ENCODE measurements at places on chromosomes 7 and 10.

- DNase-seq: no peak
Measured at GRCh38 chr7:118324790-118325449, 100.4 kb downstream of the ANKRD7 start.

DNA sequence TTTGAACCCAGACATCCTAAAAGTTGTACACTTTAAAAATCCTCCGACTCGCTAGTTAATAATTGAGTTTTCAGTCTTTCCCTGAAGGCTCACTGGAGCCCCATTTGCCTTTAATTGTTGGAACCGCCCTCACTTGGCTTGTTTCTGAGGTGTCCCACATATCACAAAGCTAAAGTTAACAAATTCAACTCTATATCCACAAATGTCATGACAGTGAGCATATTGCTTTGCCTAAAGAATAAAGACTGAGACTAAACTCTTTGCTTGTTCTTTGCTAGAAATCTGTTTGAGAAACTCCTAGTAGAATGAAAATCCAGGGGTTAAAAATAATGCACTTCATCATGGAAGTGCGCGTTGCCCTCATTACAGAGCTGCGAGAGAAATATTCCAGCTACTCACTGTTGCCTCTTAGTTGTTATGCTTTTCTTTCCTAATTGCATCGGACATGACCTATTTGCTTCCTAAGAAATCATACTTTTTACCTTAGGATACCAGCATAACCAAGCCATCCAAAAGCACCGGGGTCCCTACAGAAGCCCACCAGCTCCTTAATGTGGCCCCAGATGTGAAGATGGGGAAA is 752 bp downstream of the THSD7A start:
- no peak for DNase-seq

GRCh38 chr7:134933460-134934068 is 52.7 kb upstream of the AGBL3 start:
- DNase-seq: no peak

GRCh38 chr10:87882555-87883294 is 19.3 kb downstream of the PTEN start:
- no peak for DNase-seq

- DNase-seq: no peak
Measured at GRCh38 chr7:84181628-84182027, 13.0 kb downstream of the SEMA3A start.

GRCh38 chr10:70774810-70775678 is 10.1 kb downstream of the TBATA start:
- no peak for DNase-seq

GRCh38 chr7:36032361-36032818 is 120.7 kb upstream of the EEPD1 start:
- no peak for DNase-seq

- DNase-seq: no peak
Measured at GRCh38 chr7:111238886-111239285, 148.0 kb downstream of the LRRN3 start.

DNA sequence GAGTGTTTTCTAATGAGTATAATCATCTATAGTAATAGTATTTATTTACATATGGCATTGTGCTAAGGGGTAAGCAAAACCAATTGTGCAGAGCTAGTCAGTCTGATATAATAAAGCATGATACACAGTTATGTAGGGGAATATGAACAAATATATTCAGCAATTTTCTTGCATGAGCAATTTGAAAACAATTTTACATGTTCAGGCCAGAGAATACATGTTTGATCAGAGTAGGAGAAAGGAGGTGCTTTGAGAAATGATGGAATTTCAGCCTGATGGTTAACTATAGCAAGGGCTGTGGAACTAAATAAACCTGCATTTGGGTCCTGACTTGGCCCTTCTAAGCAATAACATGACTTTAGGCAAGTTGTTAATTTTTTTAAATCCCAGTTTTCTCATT is 214.5 kb downstream of the TWIST1 start:
- DNase-seq: no peak

DNA sequence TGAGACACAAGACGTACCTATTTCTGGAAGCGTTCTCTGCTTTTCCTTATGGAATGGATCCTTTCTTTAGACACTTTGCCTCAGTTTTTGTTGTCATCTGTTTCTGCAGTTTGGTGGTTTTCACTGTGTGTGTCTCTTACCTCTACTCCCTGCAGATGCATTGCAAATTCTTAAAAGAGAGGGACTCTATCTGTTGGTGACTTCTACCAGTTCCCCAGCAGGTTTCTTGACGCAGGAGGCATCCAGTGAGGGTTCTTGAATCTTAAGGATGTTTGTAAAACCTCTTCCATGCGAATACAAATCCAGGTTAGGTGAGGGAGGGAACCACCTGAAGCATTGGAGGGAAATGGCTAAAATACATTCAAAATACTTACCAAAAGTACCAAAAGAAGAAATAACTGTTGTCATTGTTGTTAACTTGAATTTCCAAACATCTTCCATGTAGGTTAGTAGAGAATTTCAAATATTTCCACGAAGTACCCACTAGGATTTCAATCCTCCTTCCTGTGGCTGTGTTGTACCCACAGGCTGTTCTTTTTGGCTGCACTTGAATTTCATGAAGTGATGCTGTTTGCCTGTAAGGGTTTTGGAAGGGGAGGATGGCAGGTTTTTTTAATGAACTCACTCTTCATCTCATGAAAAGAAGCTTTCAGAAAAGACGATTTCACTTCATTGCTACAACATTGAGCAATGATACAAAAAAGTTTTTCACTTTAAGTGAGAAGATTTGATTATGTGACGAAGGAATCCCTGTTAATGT is 32.2 kb downstream of the PLXDC2 start:
- no peak for DNase-seq

DNA sequence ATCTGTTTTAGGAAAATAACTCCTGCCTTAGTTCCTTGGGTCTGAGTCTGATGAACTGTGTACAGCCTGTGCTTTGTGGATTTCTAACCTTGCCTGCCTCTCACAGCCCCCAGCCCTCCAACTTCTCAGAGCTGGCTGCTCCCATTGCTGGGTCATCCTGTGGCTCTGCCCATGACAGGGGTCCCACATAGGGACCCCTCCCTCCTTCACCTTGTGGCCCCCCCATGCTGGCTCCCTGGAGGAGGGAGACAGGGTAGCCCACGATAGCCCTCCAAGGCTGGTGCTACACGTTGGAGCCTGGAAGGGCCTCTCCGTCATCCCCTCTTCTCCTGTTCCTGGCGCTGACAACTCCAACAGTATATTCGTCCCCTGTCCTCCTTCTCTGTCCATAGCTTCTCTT is 2.8 kb upstream of the DENND2A start:
- no peak for DNase-seq

DNA sequence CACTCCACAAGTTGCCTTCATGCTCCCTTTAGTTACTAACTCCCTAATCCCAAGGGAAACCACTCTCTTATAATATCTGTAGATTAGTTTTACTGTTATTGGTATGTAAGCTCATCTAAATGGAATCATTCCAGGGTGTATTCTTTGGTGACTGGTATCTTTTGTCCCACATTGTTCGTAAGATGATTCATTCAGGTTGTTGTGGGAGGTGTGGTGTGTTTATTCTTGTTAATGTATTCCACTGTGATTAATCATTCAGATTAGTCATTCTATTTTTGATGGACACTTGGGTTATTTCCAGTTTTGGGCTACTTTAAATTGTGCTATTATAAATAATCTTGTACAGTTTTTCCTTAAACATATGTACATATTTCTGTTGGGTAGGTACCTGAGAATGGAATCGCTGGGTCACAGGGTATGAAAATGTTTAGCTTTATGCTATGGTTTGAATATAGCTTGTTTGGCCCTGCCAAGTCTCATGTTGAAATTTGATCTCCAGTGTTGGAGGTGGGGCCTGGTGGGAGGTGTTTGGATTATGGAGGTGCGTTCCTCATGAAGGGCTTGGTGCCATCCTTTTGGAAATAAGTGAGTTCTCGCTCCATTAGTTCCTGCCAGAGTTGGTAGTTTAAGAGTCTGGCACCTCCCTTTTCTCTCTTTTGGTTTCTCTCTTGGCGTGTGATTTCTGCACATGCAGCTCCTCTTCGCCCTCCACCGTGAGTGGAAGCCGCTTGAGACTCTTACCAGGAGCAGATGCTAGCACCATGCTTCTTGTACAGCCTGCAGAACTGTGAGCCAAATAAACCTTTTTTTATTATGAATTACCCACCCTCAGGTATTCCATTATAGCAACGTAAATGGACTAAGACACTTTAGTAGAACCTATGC is 13.8 kb downstream of the BTRC start:
- DNase-seq: no peak

DNA sequence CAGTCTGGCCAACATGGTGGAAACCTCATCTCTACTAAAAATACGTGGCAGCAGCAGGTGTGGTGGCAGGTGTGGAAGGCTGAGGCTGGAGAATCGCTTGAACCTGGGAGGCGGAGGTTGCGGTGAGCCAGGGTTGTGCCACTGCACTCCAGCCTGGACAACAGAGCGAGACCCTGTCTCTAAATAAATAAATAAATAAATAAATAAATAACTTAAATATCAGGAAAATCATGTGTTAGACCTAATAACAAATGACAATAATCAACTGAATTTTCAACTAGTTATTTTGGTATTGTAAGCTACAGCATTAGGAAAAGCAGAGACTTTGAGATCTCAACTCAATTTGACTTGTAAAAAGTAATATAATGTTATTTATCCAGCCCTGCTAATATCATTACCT is 9.2 kb downstream of the HERPUD2 start:
- no peak for DNase-seq

- DNase-seq: no peak
Measured at GRCh38 chr10:31939797-31940708, 11.4 kb upstream of the ARHGAP12 start.

DNA sequence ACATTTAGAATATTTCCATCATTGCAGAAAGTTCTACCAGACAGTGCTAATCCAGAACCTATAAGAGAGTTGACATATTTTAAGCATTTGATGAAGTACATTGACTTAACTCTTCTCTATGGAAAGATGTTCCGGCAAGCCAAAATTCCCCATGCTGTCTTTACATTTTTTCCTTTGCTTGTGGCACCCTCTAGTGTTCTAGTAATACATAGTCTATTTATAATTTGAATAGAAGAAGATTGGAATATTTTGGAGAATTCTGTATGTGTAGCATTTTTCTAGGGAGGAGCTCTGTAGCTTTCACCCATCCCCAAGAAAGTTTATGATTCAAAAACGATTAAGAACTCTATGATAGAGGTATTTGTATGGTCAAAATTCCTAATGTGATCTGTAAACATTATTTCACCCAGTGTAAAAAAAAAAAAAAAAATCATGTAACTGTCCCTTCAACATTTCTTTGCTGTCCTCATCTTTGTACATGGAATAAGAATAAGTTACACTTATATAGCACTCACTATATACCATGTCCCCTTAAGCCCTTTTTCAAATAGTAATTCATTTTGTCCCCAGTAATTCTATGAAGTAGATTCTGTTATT is 33.2 kb downstream of the NRF1 start:
- no peak for DNase-seq

DNA sequence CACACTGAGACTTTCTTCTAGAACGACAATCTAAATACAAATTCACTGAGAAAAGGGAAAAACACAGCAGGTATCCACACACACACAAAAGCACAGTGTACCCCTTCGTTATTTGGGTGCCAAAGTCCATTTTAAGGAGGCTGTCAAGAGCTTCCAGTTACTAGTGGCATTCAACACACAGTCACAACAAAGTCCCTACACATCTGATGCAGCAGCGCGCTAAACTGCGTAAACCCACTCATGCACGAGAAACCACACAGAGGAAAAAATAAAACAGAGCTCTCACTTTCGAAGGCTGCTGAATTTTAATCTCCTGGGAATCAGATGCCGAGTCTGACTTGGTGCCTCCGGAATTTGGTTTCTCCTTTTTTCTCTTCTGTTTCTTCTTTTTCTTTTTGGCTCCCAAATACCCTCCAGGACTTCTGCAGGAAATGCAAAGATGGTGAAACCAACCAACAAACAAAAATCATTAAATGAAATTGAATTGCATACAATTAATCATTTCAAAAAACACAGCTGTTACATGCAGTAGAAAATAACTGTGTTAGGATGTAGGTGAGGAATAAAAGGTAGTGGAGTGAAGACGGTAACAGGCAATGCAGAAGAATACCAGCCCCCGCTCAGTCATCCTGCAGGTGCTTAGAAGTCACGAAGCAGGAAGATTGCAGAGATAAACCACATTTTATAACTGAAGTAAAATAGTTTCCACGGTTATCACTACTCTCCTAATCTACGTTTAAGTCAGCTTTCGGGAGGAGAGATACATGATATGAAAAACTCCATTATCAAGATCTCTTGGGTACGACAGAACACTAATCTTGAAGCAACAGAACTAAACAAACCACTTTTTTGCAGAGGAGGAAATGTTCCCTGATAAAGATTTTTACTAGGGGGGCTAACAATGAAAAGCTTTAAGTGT is 27.1 kb downstream of the NMT2 start:
- DNase-seq: peak; percentile 21

DNA sequence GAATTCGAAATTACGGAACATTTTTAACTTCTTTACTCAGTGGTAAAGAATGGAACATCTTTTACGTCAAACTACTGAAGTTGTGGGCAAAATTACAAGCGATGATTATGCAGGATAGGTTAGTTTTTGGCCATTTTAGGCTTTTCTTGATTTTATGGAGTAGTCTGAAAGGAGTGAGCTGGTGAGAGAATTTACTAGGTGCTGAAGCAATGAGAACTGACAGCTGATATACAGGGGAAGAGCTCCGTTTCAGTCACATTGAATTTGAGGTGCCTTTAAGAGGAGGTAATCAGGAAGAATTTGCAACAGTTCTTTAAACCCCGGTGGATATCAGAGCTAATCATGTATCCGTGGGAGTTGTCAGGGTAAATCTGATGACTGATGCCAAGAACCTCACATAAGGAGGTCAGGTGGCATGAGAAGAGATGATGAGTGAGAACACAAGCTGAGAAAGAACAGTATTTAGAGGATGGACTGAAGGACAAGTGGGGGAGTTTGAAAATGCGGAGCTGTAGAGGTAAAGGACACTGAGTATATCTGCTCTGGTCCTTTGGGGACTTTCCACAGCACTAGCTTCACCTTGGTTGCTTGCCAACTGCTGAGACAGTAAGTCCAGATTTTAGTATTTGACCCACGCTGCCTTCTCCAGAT is 104.3 kb downstream of the AHR start:
- DNase-seq: no peak

- no peak for DNase-seq
Measured at GRCh38 chr7:116421298-116421697, 78.2 kb upstream of the CAV2 start.

GRCh38 chr7:47741984-47742383 is 160.1 kb upstream of the TNS3 start:
- no peak for DNase-seq

DNA sequence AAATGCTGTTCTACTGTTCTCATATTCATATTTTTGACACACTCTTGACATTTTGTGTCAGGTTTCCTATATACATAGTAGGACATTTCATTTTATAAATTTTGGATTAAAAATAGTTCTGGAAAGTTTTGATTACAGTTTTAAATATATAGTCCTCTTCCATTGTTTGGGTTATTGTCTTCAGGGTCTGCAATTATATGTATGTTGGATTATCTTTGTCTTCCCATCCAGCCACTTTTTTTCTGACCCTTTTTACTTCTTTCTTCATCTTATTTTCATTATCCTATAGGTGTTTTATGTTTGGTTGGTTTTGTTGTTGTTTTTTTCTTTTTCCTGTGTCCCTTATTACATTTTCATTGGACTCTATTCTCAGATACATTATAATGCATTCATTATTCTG is 71.1 kb upstream of the CCDC6 start:
- no peak for DNase-seq
